Left ventricle myocardium inferior (tissue), 1 donor: ENCODE measurements at places on chromosomes 4 and X. TPM values are rescaled to one million over a fixed set of nuclear protein-coding genes. Genes with fewer than 3 reads are reported as not detected.

Gene FRAS1
- 1.4 TPM for total RNA-seq

Gene XG
- total RNA-seq: 0.63 TPM

Gene VCX3B
- total RNA-seq: not detected

Gene RASSF6
- total RNA-seq: not detected

Gene PNCK
- 6.1 TPM for total RNA-seq

Gene TMEM150C
- 13.6 TPM for total RNA-seq

Gene SUPT20HL2
- total RNA-seq: not detected

Gene MAP3K15
- total RNA-seq: not detected
